ENCODE measurements at places on chromosomes 16 and 17. TPM values are rescaled to one million over a fixed set of nuclear protein-coding genes. Genes with fewer than 3 reads are reported as not detected.

Gene HBQ1
- polyA plus RNA-seq, result 1.2 TPM

Gene DOC2A
- 4.9 TPM for polyA plus RNA-seq

Gene COPRS
- 45.5 TPM for polyA plus RNA-seq

Gene SLC5A11
- 7.8 TPM for polyA plus RNA-seq

Gene ZMYND15
- polyA plus RNA-seq, result 0.58 TPM

Gene ATP1B2
- polyA plus RNA-seq, result 18.1 TPM
